ENCODE measurements at places on chromosomes 4 and X. TPM values are rescaled to one million over a fixed set of nuclear protein-coding genes. Genes with fewer than 3 reads are reported as not detected.

GRCh38 chrX:1401611-1402430 lies 9.9 kb upstream of the SLC25A6 start:
- H3K36me3 ChIP-seq = peaks cover 17% of the 10 kb centered on the region
- no peak overlapping the region for H3K4me3 ChIP-seq
- H3K27me3 ChIP-seq = no peaks in the 10 kb centered on the region
- H3K27ac ChIP-seq = no peak overlapping the region
- DNase-seq = no peak
- no peaks in the 10 kb centered on the region for H3K4me1 ChIP-seq

GRCh38 chr4:2936773-2937145 lies 26.4 kb downstream of the NOP14 start:
- peaks cover 33% of the 10 kb centered on the region for H3K4me1 ChIP-seq
- DNase-seq = peak; percentile 85
- H3K4me3 ChIP-seq = peak overlapping the region; percentile 76

- H3K27me3 ChIP-seq = no peaks in the 10 kb centered on the region
- H3K4me3 ChIP-seq = no peak overlapping the region
- H3K36me3 ChIP-seq = no peaks in the 10 kb centered on the region
Measured at GRCh38 chr4:83504503-83504902, 19.6 kb upstream of the ABRAXAS1 start.

- H3K4me3 ChIP-seq = no peak overlapping the region
- DNase-seq = no peak
- no peaks in the 10 kb centered on the region for H3K36me3 ChIP-seq
- H3K4me1 ChIP-seq = no peaks in the 10 kb centered on the region
- H3K27ac ChIP-seq = no peak overlapping the region
Measured at GRCh38 chrX:40806513-40807220, 71.3 kb upstream of the MED14 start.

DNA sequence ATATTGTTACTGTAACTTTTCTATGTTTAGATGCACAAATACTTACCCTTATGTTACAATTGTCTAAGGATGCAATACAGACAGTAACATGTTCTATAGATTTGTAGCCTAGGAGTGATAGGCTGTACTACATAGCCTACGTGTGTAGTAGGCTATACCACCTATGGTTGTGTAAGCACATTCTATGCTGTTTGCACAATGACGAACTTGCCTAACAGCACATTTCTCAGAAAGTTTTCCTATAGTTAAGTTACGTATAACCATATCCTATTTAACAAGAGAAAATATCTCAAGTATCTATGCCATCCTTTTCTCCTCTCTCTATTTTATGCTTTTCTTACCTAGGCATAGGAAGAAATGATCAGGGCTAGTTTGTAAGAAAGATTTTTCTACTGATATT lies 710.8 kb upstream of the HTR2C start:
- H3K4me1 ChIP-seq = no peaks in the 10 kb centered on the region
- DNase-seq = no peak
- peaks cover 44% of the 10 kb centered on the region for H3K27me3 ChIP-seq
- no peak overlapping the region for H3K27ac ChIP-seq
- H3K36me3 ChIP-seq = no peaks in the 10 kb centered on the region

The ADRA2C gene
- total RNA-seq = 0.32 TPM

All from MCF 10A (cell line).